ENCODE measurements at places on chromosomes 16 and 17.
A peak's percentile ranks its signal among the peaks of the same experiment; 100 is the strongest.

DNA sequence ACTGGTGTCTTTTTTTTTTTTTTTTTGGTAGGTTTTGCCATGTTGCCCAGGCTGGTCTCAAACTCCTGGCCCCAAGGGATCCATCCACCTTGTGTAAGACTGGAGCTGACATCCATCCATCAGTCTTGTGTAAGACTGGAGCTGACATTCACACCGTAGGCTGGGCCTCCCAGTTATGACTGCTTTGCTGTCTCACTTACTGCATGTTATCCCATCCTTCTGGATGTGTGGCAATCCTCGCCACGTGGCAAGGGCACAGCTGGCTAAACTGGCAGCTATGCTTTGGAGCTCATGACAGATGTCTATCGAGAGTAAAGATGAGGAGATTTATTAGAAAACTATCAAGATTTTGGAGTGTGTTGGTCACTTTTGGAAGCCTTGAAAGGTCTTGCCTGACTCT lies 115.1 kb downstream of the ABCA8 start:
- DNase-seq: no peak

DNA sequence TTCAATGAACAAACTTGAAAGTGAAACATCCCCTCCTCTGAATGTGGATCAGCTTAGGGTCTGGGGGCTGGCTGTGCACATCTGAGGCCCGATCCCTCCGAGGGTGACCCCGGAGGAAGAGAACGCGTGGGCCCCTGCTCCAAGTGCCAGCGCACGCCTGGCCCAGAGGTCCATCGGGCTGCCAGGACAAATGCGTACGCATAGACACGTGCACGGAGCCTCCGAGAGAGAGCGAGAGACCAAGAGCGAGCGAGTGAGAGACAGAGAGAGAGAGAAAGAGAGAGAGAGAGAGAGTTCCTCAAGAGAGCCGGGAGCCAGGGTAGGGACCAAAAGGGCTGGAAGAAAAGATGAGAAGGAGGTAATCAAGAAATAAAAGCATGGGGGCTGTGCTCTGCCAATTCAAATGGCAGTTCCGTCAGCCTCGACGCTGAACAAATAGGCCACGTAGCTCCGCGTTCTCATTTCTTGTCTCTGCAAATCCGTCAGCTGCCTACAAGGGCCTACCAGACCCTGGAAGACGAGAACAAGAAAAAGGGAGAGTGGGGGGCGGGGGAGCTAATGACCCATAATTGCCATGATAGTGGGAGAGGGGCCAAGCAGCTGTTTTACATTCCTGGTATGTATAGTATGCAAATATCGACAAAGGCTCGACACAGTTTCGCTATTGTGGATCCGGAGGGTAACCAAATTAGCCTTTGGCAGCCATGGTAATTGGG lies 435.3 kb upstream of the ZFHX3 start:
- no peak for DNase-seq

- no peak for DNase-seq
Measured at GRCh38 chr16:8619671-8620370, 1.7 kb upstream of the METTL22 start.

GRCh38 chr17:4617590-4618351 lies 23.7 kb downstream of the ALOX15 start:
- DNase-seq: no peak

DNA sequence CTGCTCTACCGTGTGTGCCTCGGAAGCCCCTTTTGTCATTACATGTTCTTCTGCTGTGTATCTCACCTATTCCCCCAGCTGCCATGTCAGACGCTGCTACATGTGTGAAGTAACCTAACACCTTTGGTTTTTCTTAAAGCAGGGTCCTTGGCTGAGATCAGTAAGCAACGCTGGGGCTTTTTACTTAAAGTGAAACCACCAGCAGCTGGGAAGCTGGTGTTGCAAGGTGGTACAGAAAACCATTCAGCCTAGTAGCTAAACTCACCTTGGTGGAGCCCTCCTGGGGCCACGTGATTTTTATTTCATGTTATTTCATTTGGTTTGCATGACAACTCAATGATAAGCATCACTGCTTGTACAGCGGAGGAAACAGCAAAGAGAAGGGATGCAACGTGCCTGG lies 62.6 kb downstream of the PLCG2 start:
- DNase-seq: no peak

GRCh38 chr17:6578491-6578890 lies 22.1 kb upstream of the PITPNM3 start:
- no peak for DNase-seq

DNA sequence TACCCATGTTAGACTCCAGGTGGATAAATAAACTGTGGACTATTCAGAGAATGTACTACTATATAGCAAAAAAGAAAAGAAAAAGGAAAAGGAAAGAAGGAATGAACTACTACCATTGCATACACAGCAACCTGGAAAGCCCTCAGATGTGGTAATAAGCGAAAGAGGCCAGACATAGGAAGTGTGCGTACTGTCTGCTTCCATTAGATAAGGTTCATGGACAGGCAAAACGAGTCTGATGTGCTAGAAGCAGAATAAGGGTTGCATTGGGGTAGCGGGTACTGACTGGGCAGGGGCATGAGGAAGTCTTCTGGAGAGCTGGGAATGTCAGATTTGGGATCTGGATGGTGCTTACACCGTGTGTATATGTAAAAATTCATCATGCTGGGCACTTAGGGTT lies 21.8 kb downstream of the CLEC16A start:
- no peak for DNase-seq

DNA sequence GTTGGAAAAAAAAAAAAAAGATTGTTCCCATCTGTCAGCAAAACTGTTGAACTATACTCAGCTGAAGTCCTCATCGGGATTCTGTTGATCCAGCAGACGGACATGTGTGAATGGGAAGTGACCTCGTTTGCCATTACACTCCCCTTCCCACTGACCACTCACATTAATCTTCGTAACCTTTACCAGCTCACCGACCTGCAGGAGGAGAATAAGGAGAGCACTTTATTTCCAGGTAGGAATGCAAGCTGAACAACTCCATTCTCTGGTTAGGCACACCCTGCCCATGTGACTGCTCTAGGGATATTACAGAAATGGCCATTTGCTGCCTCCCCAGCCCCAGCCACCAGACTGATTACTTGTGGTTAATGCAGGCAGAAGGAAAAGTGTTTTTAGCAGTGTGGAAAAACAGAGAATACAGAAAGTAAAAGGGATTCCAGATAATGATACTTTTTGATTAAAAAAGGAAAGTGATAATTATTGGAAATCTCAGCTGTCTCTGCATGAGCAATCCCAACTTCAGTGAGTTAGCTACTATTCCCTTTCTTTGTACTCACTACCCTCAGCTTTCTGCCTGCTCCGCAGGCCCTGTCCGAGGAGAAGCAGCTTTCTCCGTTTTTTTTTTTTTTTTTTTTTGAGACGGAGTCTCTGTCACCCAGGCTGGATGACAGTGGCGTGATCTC lies 23.6 kb upstream of the YWHAE start:
- peak; percentile 15 for DNase-seq

DNA sequence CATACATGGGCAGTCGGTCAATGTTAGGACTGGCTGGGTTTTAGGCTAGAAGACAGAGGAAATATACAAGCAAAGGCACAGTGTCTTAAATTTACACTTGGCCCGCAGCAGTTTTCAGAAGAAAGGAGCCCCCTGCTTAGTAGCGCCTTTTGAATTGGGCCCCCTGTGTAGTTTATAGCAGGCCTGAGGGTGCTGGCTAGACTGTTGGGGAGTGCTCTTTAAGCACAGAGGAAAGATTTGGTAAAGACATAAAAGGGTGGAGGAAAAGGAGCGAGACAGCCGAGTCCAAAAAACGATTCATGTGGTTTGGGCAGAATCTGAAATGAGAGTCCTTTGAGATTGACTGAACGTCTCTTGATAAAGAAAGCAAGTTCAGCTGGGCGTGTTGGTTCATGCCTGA lies 10.6 kb downstream of the RMI2 start:
- no peak for DNase-seq

DNA sequence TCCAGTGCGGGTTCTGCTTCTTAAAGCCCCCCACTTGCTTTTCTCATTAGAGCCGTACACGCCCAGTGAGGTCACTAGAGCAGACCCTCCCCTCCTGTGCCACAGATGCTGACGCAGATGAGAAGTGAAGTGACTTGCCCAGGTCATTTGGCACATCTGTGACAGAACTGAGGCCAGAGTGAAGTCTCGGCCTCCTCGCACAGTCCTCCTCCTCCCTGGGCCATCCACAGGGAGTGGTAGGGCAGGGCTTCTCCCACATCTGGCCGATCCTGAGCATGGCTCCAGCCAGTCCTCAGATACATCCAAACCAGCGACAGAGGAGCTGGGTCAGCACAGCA lies 15.3 kb upstream of the TBX2 start:
- no peak for DNase-seq

DNA sequence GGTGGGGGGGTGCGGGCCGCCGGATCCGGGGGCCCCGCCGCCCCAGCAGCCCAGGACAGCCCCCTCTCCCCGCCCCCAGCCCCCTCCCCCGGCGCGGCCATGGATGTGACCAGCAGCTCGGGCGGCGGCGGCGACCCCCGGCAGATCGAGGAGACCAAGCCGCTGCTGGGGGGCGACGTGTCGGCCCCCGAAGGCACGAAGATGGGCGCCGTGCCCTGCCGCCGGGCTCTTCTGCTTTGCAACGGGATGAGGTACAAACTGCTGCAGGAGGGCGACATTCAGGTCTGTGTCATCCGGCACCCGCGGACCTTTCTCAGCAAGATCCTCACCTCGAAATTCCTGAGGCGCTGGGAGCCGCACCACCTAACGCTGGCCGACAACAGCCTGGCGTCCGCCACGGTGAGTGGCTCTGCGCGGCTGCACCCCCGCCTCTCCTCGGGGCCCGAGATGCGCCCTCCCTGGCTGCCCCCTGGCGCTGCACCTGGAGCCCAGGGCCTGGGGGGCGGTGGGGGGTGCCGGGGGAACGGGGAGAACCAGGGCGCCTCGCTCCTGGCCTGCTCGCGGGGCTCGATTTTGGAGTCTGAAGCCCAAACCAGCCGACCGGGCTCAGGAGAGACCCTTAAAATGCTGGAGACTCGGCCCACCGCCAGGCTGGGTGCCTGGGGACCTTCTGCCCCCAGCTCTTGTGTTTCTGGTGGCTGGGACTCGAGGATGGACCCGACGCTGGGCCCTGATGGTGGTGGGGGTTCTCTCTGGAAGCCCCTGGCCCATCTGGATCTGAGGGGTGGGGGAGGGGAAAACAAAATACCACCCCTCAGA lies 744 bp downstream of the CMIP start:
- peak; percentile 46 for DNase-seq

DNA sequence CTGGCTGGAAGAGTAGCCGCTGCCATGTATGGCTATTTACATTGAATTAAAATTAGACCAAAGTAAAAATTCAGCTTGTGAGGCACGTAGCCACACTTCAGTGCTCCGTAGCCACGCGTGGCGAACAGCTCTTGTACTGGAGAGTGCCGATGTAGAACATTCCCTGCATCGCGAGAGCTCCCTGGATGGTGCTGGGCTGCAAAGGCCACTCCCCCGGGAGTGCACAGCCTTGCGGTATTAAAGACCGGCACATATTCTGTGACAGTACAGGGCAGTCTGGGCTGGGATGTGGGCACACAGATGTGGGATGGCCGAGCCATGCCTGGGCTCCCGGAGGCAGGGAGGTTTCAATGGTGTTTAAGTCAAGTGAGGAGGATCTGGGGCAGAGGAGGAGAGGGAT lies 102.2 kb downstream of the CMIP start:
- DNase-seq: no peak

DNA sequence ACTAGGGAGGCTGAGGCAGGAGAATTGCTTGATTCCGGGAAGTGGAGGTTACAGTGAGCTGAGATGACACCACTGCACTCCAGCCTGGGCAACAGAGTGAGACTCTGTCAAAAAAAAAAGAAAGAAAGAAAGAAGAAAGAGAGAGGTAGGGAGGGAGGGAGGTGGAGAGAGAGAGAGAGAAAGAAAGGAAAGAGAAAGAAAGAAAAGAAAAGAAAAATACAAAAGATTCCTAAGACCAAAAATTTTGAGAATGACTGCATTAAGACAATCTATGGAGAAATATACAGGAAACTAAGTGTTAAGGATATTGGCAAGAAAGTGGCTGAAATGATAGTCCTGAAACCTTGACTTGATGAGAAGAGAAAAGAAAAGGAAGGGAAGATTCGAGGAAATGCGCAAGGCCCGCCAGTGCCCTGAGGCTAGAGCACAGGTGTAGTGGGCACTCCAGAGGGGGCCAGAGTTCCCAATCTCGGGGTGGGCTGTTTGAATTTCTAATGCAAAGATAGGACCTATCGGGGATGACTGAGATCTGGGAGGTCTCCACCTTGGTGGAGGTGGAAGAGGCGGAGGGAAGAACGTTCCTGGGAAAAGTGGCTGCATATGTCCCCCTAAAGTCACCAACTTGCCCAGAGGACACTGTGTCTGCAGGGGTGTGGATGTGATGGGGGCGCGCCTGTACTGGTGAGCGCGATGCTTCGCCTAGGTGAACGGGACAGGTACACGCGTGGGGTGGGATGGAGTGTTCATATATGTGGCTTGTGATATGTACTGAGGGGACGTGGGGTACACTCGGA lies 654 bp upstream of the SCNN1B start:
- no peak for DNase-seq

DNA sequence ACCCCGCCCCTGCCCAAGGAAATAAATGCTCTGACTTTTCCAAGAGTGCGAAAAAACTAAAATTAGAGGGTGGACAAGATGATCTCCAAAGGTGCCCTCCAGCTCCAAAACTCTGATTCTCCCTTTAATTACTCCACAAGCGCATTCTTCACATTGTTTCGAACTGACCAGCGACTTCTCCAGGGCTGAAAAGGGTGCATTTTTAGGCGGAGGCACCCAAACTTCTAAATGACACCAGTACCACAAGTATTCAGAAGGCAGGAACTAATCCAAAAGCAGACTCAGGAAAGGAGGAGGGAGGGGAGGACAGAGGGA lies 750 bp downstream of the ZFHX3 start:
- no peak for DNase-seq
